ENCODE measurements at places on chromosomes 4 and X.

DNA sequence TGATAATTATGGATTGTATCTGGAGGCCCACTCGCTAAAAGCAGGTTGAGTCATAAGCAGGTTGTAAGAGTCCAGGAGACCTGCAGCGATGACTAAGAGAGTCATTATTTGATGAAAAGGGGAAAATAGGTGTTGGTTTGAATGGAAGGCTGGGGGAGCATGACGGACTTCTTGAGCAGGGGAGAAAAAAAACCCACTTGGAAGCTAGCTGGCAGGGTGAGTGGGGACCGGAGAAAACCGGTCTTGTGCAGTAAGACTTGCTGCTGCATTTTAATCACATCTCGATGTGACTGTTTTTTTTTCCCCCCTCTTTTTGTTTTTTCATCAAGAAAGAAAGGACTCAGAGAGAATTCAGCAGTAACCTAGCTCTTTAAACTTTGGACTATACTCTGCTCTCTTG, 90.0 kb downstream of the IGSF1 start:
- DNase-seq, result no peak

- DNase-seq, result no peak
Measured at GRCh38 chrX:130772105-130772775, 130.8 kb downstream of the ENOX2 start.

DNA sequence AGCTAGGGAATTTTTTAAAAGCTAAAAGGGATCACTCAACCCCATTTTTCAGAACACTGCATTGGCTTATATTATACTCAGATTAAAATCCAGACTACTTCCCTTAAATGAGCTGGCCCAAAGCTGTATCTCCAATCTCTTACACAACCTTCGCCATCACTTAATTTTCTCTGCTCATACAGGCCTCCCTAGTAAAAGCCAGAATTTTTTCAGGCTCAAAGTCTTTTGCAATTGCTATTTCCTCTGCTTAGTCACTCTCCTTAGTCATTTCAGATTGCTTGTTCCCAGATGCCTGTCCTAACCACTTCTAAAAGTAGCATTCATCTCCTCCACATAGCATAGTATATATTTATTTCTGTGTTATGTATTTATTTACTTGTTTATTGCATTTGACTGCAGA, 1587.9 kb upstream of the ADGRL3 start:
- no peak for DNase-seq

DNA sequence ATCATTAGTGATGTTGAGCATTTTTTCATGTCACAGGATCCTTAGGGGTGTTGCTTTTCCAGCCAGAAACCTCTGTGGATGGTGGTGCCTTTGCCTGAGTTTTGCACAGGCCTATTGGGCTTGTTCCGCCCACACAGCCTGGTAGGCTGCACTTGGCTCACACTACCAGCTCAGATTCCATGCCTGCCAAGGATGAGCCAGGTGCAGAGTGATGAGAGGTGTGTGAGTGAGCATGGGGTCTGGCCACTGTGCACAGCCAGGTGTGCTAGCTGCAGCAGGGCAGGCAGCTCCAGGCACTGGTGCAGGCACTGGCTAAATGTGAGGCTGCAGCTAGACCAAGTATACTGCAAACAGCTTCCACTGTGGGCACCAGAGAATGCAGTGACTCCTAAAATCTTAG, 341.6 kb downstream of the FSTL5 start:
- DNase-seq, result no peak

GRCh38 chrX:94662689-94663088, 988.7 kb downstream of the FAM133A start:
- no peak for DNase-seq

DNA sequence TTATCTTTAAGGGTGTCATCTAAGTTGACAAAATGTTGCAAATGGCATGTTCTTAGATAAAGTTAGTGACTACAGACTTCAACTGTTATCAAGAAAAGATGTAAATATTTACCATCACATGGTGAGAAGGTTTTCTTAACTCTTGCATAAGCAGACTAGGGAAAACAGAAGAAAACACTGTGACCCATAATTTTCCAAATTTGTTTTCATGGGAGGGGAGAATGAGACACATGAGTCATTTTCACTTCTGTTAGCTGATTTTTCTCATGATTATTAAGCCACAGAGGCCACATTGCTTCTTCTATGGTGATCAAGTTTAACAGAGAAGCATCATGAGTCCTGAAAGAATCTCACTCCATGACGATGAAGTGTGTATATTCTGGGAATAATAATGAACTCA, 30.2 kb upstream of the SYTL5 start:
- no peak for DNase-seq

GRCh38 chr4:74378573-74378972, 13.6 kb downstream of the EREG start:
- no peak for DNase-seq

DNA sequence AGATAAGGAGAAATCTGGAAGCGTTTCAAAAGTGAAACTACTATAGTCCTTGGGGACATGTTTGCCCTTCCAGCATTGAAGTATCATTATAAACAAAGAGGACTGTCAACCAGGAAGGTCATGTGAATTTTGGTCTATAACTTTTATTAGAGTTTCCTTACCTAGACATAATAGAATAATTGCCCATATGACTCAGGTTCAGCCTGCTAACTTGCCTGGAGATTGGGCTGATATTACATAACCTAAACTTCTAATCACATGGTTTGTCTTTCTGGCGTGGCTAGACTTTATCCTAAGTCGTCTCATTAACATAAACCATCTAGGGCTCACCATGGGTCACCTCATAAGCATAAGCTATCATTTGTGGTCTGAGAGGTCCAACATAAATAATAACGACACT, 775.9 kb downstream of the CENPC start:
- DNase-seq, result no peak

- no peak for DNase-seq
Measured at GRCh38 chrX:95995583-95995982, 689.1 kb upstream of the DIAPH2 start.

DNA sequence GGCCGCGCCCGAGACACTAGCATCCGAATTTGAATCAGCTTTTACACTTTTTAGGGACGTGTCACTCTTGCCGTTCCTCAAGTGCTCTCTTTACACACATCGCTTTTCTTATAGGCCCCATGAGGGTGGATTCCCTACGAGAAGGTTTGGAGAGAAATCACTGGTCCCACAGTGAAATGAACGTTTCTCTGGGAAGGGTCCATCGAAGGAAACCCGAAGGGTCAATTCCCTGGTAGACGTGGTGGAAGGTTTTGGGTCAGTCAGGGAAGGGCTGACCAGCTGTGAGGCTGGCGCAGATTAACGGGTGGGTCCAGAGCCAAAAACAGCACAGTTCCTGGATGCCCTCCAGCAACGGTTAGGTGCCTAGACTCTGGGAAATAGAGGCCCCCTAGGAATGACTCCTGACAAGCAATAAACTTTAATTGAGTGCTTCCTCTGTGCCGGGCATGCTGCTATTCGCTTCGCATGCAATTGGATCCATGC, 35.9 kb downstream of the ETDC start:
- DNase-seq, result peak; percentile 50

- DNase-seq, result peak; percentile 55
Measured at GRCh38 chr4:109560687-109561461, 828 bp downstream of the MCUB start.

- DNase-seq, result no peak
Measured at GRCh38 chr4:79854856-79855502, 218.1 kb downstream of the ANTXR2 start.

DNA sequence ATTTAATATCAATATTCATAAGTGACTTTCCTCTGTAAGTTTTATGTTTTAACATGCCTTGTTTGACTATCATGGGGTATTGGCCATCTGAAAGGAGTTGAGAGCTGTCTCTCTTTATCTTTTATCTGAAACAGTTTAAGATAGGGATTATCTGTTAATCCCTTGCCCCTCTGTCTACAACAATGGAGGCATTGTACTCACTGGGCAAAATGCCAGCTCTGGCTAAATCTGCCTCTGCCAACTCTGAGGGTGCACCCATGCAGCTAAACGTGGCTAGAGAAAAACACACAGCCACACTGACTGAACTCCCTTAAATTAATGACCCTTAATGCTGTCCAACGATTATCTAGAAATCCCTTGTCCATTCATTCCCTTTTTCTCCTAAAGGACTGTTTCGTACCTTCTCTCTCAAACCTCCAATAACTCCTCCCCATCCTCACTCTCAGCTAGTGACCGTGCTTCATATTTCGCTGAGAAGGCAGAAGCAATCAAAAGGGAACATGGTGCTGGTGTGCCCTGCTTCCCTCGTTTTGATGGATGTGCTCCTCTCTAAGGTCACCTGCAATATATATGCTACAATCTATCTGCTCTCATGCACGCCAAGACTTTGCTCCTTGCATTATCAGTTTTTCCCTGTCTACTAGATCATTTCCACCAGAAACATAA, 10.3 kb downstream of the PHKA2 start:
- DNase-seq, result no peak

DNA sequence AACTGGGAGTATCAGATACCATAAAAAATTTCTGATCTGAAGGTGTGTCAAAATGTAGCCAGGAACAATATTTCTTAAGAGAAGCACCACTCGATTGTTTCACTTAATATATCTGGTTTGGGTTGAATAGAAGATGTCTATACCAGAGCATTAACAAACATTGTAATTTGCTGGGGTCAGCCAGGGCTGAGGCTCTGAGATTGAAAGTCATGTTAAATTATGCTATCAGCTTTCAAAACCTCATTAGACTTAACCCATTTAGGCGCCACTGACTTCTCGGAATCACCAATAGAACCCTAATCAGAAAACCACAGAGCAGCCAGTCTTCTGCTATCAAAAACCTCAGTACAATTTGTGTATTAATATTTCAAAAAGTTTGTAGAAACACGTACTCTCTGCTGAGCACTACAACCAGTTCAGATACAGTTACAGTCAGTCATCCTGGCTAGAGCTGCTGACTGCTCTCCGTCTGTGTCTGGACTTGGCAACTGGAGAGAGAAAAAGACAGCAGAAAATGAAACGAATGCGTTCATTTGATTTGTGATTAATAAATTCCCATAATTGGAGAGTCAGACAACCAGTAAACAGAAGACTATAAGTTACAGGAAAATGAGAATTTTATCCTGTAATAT, 848.6 kb upstream of the PABPC4L start:
- DNase-seq, result no peak

DNA sequence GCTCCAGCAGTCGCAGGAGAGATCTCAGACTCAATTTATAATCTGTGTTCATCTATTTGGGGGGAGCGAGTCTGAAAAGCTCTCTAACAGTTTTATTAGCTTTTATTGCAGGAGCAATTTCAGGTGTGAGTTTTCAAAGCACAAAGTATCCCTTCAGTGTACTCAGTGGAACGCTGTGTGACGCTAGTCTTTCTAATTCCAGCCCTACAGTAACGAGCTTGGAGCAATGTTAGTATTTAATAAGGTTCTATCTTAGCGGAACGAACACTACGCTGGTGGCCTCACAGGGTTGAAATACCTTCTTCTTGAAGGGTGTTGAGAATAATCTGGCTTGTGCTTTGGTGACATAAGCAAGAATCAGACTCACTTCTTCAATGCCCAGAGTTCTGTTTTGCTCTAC, 8.4 kb downstream of the HS3ST1 start:
- no peak for DNase-seq

- DNase-seq, result no peak
Measured at GRCh38 chr4:27276307-27277073, 415.8 kb downstream of the STIM2 start.

DNA sequence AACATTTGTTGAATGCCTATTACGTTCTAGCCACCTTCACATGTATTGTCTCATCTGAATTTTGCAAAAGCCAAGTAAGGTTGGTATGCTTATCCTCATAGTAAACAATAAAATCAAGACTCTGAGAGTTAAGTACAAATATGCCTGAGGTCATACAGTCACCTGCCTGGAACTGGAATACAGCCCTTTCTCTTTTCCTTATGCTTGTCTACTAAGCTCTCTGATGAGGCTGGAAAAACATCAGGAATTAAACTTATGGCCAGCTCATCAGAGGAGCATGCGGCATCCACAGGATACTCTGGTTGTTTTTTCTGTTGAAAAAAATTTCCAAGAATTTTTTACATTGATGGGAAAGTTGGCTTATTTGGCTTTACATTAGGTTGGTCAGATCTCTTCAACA, 35.5 kb downstream of the NCAPG start:
- DNase-seq, result no peak

DNA sequence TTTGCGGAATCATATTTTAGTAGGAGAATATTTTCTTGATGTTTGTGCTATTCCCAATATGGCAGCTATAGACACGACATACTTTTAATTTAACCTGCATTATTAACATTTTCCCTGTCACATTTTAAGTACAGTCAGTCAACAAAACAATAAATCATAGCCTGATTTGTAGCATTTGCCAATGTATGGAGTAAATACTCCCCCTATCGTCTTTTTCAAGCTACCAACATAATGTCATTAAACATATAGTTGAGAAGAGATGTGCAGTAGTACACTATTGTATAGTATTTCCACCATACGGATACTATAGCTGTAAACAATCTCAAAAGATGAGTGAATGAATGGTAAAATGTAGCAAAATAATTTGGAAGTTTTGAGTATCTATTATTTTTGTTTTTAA, 303.7 kb upstream of the MAGEB2 start:
- no peak for DNase-seq

DNA sequence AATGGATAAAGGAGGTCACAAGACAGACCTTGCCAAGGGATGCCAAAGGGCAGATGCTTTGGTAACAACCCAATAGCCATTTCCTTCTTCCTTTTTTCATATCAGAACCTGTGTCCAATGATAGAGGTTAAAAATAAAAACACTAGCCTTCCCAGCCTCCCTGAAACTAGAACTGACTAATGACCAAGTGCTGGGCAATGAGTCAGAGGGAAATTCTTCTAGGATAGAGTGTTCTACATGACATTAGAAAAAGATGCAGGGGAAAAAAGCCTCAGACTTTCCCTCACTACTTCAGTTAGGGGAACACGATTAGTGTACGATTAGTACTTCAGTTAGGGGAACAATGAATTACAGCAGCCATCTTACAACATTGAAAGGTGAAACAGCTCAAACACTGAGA, 29.3 kb upstream of the FAM47C start:
- DNase-seq, result no peak

- no peak for DNase-seq
Measured at GRCh38 chr4:186946682-186947294, 223.1 kb upstream of the FAT1 start.

DNA sequence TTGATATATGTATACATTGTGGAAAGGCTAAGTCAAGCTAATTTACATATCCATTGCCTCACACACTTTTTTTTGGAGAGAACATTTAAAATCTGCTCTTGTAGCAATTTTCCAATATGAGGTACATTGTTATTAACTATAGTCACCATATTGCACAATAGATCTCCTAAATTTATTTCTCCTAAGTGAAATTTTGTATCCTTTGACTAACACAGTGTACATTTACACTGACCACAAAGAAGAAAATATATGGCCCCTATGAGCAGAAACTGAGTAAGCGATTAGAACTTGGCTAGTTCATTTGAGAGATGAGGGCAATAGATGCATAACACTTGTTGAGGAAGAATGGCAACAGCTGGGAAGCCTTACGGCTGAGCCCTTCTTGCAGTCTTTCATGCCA, 20.3 kb upstream of the GUCY1B1 start:
- no peak for DNase-seq

- DNase-seq, result no peak
Measured at GRCh38 chr4:136748165-136748564, 784.1 kb downstream of the PCDH18 start.
